ENCODE measurements at places on chromosomes 2 and 18.

DNA sequence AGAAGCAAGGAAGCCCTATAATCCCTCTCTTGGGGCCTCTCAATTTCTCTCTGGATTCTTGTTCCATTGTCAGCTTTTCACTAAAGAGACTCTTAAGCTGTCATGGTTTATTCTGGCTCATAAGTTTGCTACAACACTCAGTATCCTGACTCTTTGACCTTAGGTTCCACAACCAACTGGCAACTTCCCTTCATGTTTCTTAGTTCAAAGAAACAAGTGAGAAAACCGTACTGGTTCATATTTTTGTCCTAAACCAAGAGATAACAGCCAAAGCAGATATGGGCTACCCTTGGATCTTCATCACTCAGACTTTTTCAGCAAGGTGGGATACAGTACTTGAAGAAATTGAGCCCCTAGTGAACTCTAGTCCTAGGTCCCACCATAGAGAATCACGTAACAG is 109.9 kb upstream of the CRIM1 start:
- peak; percentile 12 for DNase-seq

GRCh38 chr2:153478289-153479261 is at the start of gene RPRM:
Gene RPRM, minus strand, starts transcription at chr2:153478762. Its CDS starts 197 bp downstream, at chr2:153478565.
- DNase-seq = peak; percentile 33

GRCh38 chr2:135175177-135175576 is 123.1 kb downstream of the RAB3GAP1 start:
- no peak for DNase-seq

DNA sequence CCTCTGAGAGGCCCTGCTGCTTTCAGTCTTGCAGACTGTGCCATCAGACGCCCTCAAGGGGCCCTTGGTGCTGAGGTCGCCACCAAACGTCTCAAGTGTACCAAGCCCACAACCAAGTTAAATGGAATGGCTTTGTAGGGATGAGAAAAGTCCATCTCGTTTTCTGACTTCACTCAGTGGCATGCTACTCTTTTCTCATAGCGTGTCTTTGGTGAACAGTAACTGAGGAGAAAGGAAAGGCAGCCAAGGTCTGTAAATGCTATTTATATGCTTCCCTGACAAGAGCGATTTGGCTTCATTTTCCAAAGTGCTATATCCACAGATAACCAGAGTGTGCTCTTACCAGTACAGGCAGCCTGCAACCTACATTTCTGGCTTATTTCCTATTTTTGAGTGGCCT is 123.0 kb downstream of the MTX2 start:
- DNase-seq = no peak

DNA sequence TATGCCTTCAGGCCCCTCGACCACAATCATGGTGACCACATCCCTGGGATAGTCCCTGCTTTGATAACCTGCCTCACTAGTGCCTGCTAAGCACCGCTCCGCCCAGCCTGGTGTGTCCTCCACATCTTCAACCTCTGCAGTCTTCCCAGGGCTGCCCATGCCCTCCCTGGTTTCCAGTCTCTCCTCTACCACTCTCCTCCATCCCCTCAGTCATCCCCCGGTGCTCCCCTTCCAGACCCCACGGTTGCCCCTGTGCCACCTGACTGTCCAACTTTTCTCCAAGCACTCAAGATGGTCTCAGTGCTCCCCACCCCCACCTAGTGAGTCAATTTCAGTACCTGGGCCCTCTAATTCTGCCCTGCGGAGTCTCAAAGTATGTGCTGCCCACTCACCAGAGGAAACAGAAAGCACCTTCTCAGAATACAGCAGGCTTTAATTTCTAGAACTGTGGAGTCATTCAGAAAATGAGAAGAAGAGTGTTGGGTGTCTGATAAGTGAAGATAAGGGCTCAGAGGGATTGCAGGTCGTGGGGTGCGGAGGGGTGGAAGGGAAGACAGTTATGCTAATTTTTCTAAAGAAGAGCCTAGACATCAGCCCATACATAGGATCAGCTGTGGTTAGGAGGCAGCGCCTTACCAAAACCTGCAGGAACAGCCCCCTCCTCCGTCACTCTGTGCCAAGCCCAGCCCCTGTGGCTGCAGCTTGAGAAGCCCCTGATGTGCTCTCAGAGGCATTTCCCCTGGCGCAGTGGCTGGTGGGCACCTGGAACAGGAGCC is 53.6 kb upstream of the CAB39 start:
- no peak for DNase-seq

- DNase-seq = no peak
Measured at GRCh38 chr2:234974501-234975385, 22.9 kb downstream of the SH3BP4 start.

DNA sequence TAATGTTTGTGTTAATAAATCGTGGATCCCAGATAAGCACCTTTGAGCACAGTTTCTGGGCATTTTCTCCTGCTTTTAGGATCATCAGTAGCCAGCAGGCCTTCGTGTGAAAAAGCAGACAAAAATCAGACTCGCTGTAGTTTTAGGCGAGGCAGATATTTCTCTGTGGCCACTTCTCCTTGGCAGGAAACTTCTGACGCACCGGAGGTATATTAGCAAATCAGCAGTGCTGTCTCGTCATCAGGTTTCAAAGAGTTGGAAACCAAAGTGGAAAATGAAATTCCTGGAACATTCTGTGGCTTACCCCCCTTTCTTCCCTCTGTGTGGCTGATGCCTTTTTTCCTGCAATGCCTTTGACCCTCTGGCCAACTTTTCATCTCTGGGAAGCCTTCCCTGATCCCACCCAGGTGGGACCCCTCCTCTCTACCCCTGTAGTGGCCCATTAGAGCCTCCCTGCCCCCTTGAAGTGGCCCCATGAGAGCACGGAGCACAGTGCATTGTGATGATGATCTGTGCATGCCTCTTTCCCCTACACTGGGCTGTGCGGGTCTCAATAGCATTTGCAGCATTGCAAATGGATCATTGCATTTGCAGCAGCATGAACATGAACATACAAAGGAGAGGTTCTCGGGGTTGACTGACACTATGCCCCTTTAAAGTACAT is 93.3 kb downstream of the RNF144A start:
- DNase-seq = no peak

DNA sequence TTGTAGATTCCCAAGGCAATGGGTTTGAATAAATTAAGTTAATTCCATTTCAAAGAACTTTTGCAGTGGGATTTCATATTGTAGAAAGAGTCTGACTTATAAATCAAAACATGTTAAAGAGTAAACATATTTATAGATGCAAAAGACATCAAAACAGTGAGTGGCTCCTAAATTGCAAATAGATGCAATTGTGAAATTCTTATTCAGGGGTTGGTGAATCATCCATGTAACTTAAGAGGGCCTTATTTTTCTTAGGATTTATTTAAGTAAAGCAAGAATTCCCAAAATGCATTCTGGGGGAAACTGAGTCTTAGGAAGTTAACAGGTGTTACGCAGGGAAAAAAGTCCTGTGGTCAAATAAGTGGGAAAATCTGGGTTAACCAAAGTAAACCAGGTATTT is 11.3 kb downstream of the TANC1 start:
- DNase-seq = no peak

- no peak for DNase-seq
Measured at GRCh38 chr2:33496726-33497125, 20.3 kb downstream of the RASGRP3 start.

GRCh38 chr2:232260075-232260474 is 118.5 kb upstream of the ALPP start:
- no peak for DNase-seq

GRCh38 chr2:112805542-112805941 is 21.2 kb upstream of the IL1A start:
- no peak for DNase-seq

- DNase-seq = no peak
Measured at GRCh38 chr2:157460384-157460837, 16.5 kb upstream of the CYTIP start.

GRCh38 chr2:211237586-211238275 is 681.3 kb downstream of the CPS1 start:
- DNase-seq = no peak

DNA sequence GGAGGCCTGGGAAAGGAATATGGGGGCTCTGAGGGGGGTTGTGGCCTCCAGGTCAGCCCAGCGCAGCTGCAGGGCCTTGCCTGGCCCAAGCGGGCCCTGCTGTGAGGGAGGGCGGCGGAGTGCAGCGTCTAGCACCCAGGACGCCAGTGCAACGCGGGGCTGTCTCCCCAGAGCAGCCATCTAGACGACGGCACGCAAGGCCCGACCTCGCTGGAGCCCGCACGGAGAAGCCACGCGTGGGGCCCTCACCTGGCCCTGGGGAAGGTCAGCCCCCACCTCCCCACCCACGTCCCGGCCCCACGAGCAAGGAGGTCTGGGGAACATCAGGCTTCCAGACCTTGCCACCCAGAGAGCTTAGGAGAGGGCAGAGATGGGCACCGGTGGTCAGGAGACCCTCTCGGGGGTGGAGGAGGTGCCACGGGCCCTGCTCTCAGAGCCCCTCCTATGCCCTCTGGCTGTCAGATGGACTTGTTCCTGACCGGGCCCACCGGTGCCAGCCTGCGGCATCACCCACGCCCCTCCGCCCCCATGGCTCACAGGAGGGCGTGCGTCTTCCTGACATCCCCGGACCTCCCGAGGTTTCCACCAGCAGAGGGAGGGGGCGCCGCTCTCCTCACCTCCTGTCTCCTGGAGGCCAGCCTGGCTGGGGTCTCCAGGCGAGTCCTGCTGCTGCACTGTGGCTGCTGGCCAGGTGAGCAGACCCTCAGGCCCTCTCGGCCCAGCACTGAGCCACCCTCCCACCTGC is 17.0 kb downstream of the GPR35 start:
- DNase-seq = no peak

- no peak for DNase-seq
Measured at GRCh38 chr2:65477590-65477989, 45.2 kb upstream of the SPRED2 start.

GRCh38 chr2:218077464-218078216 is 8.6 kb downstream of the RUFY4 start:
- no peak for DNase-seq

- DNase-seq = no peak
Measured at GRCh38 chr18:49352321-49352720, 108.1 kb downstream of the DYM start.

DNA sequence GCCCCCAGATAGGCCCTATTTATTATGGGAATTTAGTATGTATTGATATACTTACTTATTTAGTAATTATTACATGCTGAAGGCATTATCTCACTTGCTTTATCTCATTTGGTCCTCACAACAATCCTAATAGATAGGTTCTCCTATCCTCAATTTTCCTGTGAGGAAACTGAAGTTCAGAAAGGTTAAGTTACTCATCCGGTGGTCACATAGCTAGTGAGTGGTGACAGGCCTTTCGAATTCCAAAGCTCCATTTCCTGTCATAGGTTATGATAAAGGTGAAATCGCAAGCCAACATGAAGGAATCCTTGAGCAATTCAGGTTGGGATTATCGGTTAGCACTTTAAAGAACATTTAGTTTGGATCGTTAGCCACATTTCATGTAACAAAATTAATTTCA is 33.3 kb downstream of the NAB1 start:
- DNase-seq = no peak

DNA sequence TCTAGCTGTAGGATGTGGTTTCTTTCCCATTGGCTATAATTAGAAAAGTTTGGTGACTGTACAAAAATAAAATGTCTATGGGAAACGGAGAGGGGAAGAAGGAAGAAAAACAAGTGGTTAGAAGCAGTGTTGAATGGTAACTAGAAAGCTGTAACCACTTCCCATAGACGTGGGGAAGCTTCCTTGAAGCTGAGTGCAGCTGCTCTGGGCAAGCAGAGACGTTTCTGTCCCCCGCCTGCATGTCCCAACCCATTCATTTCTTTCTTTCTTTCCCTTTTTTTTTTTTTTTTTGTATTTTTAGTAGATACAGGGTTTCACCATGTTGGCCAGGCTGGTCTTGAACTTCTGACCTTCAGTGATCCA is 367.8 kb upstream of the HS6ST1 start:
- no peak for DNase-seq

DNA sequence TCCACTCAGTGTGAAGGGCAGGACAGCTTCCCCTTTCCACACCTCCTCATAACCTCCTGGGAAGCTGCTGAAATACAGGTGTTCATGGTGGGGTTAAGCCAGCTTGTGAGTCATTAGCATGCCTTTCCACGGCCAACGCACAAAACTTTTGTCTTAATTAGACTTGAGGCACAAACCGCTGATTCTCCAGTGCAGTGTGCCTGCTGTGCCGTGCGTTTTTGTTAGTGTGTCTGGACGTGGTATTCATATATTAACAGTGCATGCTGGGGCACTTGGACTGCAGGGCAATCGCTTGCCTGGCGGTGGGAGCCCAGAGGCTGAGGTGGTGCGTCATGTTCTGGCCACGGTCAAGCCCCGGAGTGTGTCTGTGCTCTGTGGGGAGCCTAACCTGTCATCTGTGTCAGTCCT is 156.2 kb downstream of the SH3RF3 start:
- no peak for DNase-seq

DNA sequence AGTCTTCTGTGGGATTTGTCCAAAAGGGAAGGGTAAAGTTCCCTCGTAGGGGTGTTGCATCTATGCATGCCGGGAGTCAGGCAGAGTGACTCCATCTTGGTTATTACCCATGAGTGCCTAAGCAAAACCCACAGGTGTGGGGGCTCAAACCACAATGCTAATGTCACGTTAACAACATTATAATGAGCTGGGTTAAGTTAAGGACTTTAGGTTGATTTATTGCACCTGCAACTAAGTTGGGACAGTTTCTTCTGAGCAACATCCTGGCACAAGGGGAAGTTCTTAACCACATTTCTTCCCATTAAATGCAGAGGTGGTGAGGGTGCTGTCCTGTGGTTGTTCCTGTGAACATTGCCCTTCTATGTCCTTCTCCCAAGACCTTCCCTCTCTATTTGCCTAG is 1596.8 kb upstream of the SLC39A10 start:
- DNase-seq = no peak

GRCh38 chr18:29841631-29842030 is 1200.9 kb downstream of the DSC3 start:
- DNase-seq = no peak

DNA sequence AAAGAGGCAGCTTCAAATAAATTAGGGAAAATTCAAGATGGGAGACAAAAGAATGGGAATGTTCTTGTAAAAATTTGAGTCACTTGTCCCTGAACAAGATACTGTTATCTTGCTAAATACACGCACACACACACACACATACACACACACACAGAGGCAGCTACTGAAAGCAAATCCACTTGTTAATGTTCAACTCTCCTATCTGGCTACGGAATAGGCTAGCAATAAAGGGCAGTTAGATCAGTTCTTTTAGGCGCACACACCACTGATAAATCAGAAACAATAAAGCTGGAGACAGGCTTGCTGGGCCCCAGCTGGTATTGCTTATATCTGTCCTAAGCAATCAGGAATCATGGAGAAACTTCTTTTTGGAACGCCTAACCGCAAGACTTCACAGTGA is 461.6 kb downstream of the BCL11A start:
- DNase-seq = no peak
